B cell (primary cell): ENCODE measurements at places on chromosomes 2 and 18.

- DNase-seq, result no peak
These were observed 22.1 kb upstream of the TNS1 start for GRCh38 chr2:218024871-218025270.

DNA sequence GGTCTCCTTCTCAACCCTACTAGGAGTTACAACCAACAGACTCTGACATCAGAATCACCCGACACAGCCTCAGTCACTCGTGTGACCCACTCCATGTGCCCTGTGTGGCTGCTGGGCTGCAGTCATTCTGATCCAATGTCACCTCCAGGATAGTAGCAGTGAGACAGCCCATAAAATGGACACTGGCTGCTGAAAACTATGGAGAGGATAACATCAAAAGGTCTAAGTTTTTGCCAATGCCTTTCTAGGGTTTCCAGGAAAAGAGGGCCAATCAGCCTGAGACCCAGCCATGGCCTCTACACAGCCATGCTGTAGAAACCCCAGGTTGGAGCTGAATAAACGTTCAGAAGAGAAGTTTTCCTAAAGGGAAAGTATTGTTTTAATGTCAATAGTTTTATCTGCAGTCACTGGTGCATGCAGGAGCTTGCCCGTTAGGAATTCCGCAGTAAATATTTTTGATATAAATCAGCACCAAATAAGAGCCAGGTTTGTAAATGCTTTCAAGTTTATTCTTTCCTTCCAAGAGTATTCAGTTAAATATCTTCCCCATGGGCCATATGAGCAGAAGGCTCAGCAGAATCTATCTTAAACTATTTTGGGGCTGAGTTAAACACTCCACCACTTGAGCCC, 92.2 kb upstream of the PID1 start:
- no peak for DNase-seq

DNA sequence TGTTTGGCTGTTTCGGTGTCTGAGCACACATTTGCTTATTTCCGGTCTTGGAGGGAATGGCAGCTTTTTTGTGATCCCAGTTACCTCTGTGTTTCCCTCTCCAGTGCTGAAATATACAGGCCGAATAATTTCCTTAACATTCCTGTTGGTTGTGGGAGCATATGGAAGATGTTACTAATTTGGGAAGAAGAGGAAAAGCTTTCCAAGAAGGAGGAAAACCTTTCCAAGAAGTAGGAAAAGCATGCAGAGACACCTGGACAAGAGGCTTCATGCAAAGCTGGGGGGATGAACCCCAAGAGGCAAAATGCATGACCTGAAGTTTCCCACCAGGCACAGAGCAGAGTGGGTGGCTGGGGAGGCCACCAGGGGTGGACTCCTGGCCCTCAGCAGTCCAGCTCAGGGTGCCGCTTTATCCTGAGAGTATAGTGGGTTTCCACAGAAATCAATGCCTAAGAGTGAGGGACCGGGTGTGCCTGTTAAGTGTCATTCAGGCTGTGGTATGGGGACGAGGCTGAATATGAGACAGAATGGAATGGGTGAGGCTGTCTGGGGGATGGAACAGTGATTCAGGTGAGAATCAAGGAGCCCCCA, 25.5 kb upstream of the GNAL start:
- no peak for DNase-seq

- DNase-seq, result no peak
These were observed 46.2 kb upstream of the TRIM43B start for GRCh38 chr2:95530734-95531133.
